ENCODE measurements at places on chromosomes 7 and 10.

GRCh38 chr7:100865938-100866728 is 1.1 kb upstream of the TRIP6 start:
- no peak for DNase-seq

DNA sequence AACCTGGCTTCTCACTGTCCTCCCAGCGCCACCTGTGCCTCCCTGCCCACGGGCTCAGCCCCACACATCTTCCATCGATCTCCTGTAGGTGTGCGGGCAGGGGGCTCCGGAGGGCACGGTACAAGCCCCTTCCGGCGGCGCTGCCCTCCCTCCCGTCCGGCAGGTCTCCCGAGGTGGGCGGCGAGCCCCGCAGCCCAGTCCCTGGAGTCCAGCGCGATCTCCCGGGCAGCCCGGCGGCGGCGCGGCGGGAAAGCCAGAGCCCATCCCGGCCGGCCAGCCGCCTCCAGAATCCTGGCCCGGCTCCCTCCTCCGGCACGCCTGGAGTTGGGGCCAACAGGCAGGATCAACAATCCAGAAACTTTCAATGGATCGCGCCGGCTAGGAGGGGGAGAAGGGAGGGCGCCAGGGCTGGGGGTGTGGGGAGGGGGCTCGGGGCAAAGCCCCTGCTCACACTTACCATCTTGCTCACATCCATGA is 100.1 kb downstream of the HIP1 start:
- DNase-seq = no peak

- no peak for DNase-seq
Observed at GRCh38 chr10:133401500-133401899, 7.5 kb downstream of the MTG1 start.

DNA sequence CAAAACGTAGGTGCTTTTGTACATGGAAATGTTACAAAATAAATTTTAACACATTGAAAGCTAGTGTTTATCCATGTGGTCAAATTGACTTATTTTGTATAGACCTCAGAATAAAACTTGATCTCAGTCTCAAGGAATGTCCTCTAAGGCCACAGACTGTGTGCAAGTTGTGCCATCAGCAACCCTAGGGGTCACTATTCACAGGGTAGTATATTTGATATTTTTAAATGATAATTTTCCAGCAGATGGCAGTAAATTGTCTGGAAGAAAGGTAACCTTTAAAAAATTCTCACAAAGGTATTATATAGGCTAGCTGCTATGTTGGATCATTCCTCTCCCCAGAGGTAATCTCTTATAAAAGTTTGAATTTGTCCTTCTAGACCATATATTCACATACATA is 12.9 kb upstream of the SNX10 start:
- DNase-seq = no peak

- DNase-seq = no peak
Observed at GRCh38 chr7:97659363-97660045, 72.4 kb upstream of the TAC1 start.

DNA sequence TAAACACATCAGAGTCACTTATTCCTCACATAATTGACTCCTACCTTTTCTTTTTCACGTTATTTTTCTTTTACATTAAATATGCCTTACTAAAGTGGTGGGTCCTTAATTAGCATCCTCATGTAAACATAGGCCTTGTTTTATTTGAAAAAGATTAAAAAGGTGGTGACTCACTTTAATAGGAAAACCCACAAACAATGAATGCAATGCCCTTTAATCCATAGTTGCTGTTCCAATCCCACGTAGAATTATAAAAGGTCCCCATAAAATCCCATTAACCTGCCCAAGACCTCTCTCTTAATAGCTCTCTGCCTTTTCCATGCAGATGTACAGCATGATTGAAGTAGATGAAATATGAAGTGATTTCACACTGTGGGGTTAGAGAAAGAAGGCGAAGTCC is 32.2 kb downstream of the SLC16A12 start:
- no peak for DNase-seq

- no peak for DNase-seq
Observed at GRCh38 chr7:12291870-12292269, 80.8 kb downstream of the TMEM106B start.

DNA sequence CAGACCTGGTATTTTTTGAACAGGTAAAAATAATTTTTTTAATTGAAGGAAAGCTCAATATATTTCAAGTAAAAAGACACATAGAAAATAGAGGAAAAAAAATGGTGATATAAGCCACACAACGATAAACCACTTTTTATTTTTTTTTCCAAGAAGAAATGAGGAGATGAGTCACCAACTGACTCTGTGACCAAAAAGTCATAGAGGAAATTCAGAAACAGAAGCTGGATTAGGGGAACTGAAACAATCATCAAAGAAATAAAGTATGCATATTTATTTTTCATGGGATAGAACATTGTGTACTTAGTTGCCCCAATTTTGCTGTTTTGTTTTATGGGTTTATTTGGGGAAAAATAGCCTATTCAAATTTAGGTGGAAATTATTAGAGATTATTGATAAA is 176.8 kb upstream of the AGR3 start:
- DNase-seq = no peak

- no peak for DNase-seq
Observed at GRCh38 chr10:60534761-60535389, 145.2 kb upstream of the ANK3 start.

- no peak for DNase-seq
Observed at GRCh38 chr10:95276367-95277200, 14.2 kb downstream of the PDLIM1 start.

- DNase-seq = no peak
Observed at GRCh38 chr10:34908481-34908880, 93.4 kb upstream of the PARD3 start.

DNA sequence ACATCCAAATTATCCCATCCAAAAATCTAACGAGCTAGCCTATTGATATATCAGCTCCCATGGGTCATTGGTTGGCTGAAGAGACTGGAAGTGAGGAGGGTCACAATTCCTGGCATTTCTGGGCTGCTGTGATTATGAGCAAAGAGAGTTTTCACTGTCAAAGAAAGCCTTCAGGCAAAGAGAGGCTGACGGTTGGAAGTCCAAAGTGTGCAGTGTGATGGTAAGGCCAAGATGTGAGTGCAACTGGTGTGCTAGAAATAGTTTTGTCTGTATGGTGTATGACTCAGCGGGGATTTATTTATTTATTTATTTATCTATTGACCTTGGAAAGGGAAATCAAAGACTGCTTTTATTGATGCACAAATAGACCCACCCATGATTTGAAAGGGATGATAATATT is 75.0 kb downstream of the AASS start:
- DNase-seq = no peak

DNA sequence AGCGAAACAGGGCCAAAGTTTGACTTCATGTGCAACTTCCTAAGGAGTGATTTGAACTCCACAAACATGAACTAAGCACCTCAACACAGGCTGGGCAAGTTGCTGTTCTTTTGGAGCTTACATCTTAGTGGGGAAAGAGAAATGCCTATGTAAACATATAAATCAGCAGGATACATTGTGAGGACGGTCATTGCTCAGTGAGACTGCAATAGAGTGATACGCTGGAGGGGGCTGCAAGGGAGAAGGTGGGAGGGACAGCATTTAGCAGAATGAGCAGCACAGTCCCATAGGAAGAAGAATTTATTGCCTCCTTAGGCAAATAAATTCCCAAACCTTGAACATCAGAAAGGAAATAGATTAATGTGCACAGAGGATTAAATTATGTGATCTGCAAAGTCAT is 90.0 kb downstream of the EGFR start:
- DNase-seq = no peak

DNA sequence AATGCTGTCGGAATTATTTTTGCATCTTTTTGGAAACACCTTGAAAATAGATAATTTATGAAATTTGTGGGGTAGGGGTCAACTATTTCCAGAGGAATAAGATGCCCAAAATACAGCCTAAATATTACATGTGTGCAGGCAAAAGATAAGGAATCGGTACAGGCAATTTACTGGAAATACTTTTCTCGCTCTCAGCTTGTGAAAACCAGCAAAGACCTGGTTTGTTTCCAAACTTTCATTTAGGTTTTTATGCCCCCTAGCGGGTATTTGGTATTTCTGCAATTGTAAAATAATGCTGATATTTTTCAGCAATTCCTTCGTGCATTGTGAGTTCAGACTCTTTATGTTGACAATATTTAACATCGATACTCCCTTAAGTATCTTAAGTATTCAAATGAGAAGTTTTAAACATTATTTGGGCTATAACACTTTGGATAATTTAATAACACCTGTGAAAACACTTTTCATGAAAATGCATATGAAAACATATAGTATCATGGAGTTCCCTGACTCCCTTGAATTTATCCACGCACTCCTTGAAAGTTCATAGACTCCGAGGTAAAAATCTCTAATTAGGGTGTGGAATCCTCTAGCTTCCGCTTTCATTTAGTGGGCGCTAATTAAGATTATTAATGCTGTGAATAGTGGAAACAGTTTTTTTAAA is 132.4 kb downstream of the TSPAN12 start:
- DNase-seq = peak; percentile 5

DNA sequence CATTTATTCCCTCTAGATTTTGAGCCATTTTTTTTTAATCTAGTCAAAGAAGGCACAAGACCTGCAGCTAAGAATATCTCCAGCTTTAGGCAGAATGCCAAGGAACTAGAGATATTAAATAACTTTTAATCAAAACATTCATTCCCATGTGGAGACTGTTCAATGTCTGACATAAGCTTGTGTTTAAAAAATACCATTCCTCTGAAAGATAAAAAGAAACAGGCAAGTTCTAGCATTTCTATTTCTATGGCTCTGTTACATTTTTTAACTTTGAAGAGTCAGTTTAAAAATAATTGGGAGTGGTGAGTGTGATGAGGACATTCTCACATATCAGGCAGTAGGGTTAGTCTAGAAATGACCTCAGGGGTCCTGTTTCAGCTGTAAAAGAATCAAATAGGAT is 48.0 kb downstream of the RHOBTB1 start:
- DNase-seq = no peak

- no peak for DNase-seq
Observed at GRCh38 chr10:78864761-78865537, 203.8 kb upstream of the ZMIZ1 start.

GRCh38 chr7:44325811-44326241 is 432 bp upstream of the CAMK2B start:
- DNase-seq = no peak

GRCh38 chr7:107208024-107208521 is 39.3 kb downstream of the HBP1 start:
- no peak for DNase-seq

GRCh38 chr10:132915411-132915810 is 27.0 kb downstream of the CFAP46 start:
- DNase-seq = no peak

GRCh38 chr7:8462309-8462708 is 28.9 kb downstream of the NXPH1 start:
- no peak for DNase-seq

DNA sequence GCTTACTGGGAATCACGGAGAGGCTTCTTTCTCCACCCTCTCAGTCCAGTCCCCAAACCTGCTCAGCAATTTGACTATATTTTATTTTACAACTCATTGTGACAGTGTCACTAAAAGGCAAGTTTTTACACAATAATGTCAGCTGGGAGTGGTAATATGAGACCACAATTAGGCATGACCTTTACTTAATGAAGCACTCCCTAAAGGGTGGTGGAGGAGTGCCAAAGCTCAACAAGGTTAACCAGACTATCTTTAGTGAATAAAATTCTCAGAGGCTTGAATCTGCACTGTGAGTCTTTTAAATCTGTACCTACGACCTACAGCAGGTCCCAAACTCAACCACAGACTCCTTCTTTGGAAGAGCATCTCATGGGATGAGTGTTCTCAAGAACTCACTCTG is 215.6 kb downstream of the TAX1BP1 start:
- no peak for DNase-seq

- DNase-seq = no peak
Observed at GRCh38 chr10:77037735-77038403, 599.7 kb downstream of the KCNMA1 start.

- no peak for DNase-seq
Observed at GRCh38 chr10:28633750-28634149, 43.6 kb upstream of the BAMBI start.

DNA sequence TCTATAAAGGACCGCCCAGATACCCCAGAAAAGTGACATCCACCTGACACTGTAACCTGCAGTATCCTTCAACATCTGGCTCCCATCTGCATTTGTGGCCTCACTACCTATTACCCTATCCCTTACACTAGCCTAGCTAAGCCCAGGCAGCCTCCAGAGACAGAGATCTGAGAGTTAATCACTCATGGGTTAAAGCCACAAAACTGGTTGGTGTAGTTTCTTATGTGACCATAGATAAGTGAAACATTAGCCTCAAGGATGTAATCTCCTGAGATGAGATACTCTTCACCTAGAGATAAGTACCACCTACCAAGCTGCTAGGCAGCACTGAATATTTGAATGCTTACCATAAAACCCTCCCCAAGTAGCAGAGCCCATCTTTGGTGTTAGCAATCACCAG is 35.4 kb downstream of the CTTNBP2 start:
- no peak for DNase-seq

DNA sequence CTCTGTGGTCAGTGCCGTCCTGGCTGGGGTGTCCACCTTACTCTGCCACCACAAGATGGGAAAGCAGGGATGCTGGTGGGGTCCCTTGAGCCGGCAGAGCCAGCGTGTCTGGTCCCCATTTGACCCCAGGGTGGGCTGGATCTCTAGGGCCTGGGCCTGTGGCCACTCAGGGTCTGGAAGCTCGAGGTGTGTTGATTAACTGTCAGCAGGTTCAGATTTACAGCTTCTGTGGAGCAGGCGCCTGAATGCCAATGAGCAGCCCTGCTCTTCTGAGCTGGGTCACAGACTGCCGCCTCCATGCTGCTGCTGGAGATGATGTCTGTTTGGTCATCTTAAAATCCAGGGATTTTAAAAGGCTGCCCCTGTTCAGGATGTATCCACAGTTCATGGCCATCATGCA is 11.3 kb upstream of the DPYSL4 start:
- no peak for DNase-seq

DNA sequence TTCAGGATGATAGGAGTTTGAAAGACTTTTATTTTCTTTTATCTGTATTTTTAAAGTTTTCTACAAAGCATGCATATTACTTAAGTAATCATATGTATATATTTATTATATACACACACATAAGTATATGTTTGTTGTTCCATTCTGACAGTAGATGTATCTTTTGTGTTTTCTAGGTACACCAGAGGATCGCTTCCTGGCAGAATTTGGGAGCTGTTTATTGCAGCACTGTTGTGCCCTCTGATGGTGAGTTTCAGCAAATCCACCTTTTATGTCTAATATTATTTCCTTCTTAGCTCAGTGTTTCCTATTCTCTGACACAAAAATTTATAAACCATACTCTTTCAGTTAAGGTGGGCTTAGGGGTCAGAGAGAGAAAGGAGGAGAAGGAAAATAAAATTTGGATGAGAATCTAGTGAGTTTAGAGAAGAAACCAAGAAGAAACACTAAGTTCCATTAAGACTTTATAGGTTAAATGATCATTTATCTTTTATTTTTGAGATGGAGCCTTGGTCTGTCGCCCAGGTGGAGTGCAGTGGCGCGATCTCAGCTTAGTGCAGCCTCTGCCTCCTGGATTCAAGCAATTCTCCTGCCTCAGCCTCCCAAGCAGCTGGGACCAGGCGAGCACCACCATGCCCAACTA is 59.2 kb upstream of the OIT3 start:
- no peak for DNase-seq
